ENCODE measurements at places on chromosomes 5 and 9. TPM values are rescaled to one million over a fixed set of nuclear protein-coding genes. Genes with fewer than 3 reads are reported as not detected.

Gene PCDHB12
- total RNA-seq = not detected

Gene PFN3
- total RNA-seq = not detected

Gene SPATA31C1
- not detected for total RNA-seq

Gene PCDHB15
- total RNA-seq = not detected

Gene TEX53
- not detected for total RNA-seq

Gene GFPT2
- total RNA-seq = not detected

Gene NIPAL4
- 0.05 TPM for total RNA-seq

Gene SVEP1
- total RNA-seq = not detected

Gene SH3GL2
- not detected for total RNA-seq

Gene LCN1
- total RNA-seq = not detected

Gene TAF11L11
- total RNA-seq = not detected

Gene BNC2
- total RNA-seq = not detected

Gene RASEF
- total RNA-seq = not detected

Gene IFNA5
- total RNA-seq = not detected

Gene PHF24
- not detected for total RNA-seq

Gene MAMDC2
- total RNA-seq = 0.05 TPM

Gene MTREX
- 69.7 TPM for total RNA-seq

Gene GPR21
- 0.88 TPM for total RNA-seq

Gene MPDZ
- total RNA-seq = not detected

Gene COL15A1
- total RNA-seq = 0.30 TPM

Gene TMEM174
- total RNA-seq = not detected

Gene C9orf50
- not detected for total RNA-seq

Gene TOMM5
- 81.0 TPM for total RNA-seq

Gene ZNF366
- total RNA-seq = not detected

Gene CATSPER3
- 0.55 TPM for total RNA-seq

Gene FOXD4
- 0.20 TPM for total RNA-seq

Gene SLC6A19
- total RNA-seq = not detected

Gene DMRT3
- not detected for total RNA-seq

Gene TERT
- total RNA-seq = 2.2 TPM

Gene BRINP1
- not detected for total RNA-seq

Gene GRM6
- total RNA-seq = not detected

Gene SMIM33
- total RNA-seq = 2.0 TPM

Gene SLC6A3
- not detected for total RNA-seq

Gene WDR38
- not detected for total RNA-seq

Gene PCDHA1
- total RNA-seq = not detected

Gene ALDH7A1
- total RNA-seq = 1.0 TPM

Gene AFF4
- total RNA-seq = 33.3 TPM
